ENCODE measurements at places on chromosomes 13 and 19. TPM values are rescaled to one million over a fixed set of nuclear protein-coding genes. Genes with fewer than 3 reads are reported as not detected.

- DNase-seq = no peak
Observed at GRCh38 chr19:33296488-33296971, 5.8 kb downstream of the CEBPA start.

DNA sequence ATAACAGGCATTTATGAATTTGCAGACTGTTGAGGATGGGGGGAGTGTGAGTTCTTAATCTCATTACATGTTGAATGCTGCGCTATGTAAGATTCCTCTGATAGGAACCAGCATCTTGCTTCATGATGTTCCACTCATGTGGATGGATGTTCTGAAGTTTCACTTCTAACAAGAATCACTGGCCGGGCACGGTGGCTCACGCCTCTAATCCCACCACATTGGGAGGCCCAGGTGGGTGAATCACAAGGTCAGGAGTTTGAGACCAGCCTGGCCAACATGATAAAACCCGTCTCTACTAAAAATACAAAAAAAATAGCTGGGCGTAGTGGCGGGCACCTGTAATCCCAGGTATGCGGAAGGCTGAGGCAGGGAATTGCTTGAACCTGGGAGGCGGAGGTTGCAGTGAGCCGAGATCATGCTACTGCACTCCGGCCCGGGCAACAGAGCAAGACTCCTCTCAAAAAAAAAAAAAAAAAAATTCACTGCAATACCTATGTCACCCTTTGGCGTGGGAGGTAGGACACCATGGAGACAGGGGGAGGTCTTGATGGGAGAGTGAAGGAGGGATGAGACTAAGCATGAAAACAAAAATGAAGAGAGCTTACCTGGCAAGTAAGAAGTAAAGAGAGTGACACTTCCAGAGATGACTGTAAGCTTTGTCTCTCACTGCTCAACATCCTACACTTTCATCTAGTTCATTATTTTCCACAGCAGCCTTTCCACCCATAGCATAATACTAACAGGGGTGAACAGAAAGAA, 133.0 kb downstream of the DCT start:
- no peak for DNase-seq

DNA sequence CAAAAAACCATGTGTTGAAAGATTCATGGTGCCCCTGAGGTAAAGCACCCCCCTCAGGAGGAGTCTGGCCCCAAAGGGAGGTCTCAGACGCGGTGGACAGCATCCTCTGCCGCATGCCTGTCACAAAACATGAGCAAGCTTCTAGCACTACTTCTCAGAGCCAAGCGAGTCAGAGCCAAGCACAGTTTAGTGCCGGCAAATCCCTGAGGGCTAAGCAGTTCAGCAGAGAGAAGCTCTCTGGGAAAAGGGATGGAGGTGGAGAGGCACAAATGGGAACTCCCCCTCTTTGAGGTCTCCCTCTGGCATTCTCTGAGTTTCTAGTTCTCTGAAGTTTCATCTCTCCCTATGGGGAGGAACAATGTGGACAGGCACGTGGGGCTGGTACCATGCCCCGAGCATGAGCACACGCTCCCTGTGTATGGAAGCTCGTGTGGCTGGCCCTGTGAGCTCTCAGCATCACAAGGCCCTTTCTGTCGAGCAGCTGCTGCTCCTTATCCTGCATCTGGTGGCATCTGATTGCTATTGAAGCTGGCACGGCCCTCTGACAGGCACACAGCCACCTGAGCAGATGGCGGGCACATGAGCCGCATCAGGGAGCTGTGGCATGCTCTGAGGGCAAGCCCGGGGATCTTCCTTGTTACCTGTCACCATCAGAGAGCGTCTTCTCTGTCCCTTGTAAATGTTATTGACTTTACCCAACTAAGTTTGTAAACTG, 325.1 kb downstream of the SLC7A1 start:
- no peak for DNase-seq

- DNase-seq = peak; percentile 90
Observed at GRCh38 chr13:24271601-24272451, 37.6 kb upstream of the C1QTNF9 start.

Gene IL17D
- total RNA-seq = not detected

Gene ZNF675
- 17.3 TPM for total RNA-seq
